ENCODE measurements at places on chromosomes 12 and 14.

- no peak for DNase-seq
Observed at GRCh38 chr14:96637521-96637920, 135.3 kb downstream of the PAPOLA start.

DNA sequence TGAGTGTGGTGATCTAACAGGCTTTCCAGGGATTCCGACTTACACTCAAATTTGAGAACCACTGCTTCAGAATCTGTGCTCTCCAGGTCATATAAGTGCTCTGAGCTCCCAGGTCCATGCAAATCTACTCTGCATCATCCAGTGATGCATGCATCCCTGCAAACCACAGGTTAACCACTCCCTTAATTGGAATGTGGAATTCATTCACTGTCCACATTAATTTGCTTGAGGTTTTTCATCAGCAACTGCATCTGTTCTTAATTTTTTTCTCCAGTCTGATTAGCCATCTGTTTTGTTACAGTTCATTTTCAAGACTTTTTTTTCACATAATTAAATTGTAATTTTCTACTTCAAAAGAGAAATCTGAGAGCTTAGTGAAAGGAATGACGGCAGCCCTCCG is 43.4 kb upstream of the RIN3 start:
- DNase-seq = no peak

DNA sequence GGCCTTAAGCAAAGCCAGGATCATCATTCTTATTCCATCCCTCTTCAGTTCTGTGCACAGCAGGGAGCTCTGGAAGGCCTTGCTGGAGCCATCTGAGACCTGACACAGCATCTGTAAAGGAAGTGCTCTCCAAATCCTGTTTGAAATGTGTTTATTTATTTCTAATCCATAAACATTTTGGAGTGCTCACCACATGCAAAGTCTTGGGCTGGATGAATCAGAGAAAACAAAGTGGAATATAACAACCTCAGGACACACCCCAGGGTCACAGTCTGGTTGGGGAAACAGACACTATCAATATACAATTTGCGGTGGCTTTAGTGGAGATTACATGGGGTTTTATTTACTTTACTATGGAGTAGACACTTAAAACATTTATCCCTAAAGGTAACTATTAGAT is 54.3 kb downstream of the BMP4 start:
- no peak for DNase-seq

DNA sequence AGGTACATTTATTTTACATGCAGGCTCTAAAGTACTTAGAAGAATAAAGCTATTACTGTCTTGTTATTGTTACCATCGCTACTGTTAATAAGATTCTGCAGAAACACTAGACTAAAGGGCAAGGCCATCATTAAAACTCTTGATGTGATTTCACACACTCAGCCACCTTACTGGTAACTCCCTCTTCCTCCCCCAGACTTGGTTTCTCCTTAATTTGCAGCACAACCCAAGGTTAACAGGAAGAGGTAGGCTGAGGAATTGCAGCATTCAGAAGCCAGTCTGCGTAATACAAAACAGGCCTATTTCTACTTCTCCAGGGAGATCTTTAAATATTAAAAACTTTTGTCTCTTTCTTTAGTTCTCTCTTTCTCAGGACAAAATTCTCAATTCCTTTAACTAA is 210.3 kb downstream of the BTG1 start:
- DNase-seq = no peak

DNA sequence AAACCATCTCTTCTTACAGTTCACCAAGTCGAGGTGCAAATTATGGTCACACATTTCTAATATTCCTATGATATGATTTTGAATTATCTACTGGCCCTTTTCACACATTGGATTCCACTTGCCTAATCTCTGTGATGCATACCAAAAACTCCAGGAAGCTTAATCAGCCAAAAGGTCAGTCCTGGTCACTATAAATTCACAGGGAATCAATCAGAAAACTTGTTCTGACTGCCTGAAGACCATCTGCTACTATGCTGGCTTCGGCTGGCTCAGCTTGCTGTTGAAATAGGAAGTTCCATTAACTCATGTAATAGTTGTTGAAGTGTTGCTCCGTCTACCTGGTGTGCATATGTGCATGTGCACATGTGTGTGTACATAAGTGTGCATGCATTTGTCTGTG is 142.8 kb upstream of the FLRT2 start:
- DNase-seq = no peak

GRCh38 chr12:103930787-103931735 is 851 bp downstream of the HSP90B1 start:
- DNase-seq = peak; percentile 46

DNA sequence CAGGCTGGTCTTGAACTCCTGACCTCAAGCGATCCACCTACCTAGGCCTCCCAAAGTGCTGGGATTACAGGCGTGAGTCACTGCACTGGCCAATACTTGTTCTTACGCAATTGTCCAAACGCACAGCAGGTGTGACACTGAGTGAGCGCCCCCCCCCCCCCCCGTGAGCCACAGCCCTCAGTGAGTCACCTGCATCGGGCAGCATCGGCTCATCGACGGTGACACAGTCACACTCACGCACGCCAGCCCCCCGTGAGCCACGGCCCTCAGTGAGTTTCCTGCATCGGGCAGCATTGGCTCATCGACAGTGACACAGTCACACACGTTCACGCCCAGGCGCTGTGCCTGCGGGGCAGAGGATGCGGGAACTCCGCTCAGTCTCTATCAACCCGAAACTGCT is 42.5 kb downstream of the GALNT9 start:
- no peak for DNase-seq

DNA sequence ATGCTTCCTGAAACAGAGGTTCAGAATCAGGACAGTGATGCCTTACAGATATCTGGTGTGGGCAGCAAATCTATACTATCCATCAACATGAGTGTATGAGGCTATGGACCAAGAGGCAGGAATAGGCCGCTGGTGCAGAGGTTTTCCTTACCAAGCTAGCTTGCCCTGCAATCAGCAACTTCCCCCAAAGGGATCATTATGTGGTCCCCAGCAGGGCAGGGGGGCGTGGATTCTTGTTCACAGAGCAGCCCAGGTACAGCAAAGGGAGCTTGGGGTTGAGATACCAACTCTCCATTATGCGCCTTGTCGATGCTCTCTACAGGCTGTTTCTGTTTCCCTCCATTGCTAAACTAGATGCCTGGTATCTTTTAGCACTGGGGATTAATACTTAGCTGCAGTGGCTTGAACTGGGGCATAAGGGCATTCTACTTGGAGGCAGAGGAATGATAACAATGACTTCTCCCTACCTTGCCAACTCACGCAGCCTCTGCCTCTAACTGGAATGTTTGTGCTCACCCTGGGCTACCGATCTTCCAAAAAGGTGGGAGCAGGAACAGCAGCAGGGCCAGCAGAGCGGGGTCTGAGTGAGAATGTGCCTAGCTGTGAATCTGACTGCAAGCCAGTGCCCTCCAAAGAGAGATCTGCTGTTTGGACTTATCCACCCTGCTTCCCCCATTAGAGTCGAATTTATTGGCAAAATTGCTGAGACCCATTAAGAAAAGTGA is 10.3 kb upstream of the KRT1 start:
- no peak for DNase-seq

GRCh38 chr12:52867642-52868041 is 18.8 kb upstream of the KRT78 start:
- DNase-seq = peak; percentile 38

GRCh38 chr12:87201598-87201997 is 827.6 kb downstream of the C12orf50 start:
- DNase-seq = no peak

- DNase-seq = no peak
Observed at GRCh38 chr12:54364413-54364812, at the start of gene GPR84. Gene GPR84 (minus strand): TSS chr12:54364486. CDS start chr12:54363851, 635 bp downstream.

DNA sequence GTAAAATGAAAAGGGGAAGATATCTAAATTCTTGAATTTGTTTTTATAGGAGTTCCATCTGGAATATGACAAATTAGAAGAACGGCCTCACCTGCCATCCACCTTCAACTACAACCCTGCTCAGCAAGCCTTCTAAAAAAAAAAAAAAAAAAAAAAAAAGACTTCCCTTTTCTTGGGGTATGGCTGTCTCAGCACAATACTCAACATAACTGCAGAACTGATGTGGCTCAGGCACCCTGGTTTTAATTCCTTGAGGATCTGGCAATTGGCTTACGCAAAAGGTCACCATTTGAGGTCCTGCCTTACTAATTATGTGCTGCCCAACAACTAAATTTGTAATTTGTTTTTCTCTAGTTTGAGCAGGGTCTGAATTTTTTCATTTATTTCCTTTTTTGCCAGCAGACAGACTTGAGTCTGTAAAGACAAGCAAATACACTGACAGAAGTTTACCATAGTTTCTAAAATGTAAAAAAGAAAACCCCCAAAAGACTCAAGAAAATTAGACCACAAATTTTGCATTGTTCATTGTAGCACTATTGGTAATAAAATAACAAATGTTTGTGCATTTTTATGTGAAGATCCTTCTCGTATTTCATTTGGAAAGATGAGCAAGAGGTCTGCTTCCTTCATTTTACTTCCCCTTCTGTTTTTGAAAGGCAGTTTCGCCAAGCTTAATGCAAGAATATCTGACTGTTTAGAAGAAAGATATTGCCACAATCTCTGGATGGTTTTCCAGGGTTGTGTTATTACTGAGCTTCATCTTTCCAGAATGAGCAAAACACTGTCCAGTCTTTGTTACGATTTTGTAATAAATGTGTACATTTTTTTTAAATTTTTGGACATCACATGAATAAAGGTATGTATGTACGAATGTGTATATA is 12.1 kb upstream of the KCNMB4 start:
- DNase-seq = no peak

GRCh38 chr12:8636581-8636980 is 23.9 kb upstream of the AICDA start:
- DNase-seq = no peak

DNA sequence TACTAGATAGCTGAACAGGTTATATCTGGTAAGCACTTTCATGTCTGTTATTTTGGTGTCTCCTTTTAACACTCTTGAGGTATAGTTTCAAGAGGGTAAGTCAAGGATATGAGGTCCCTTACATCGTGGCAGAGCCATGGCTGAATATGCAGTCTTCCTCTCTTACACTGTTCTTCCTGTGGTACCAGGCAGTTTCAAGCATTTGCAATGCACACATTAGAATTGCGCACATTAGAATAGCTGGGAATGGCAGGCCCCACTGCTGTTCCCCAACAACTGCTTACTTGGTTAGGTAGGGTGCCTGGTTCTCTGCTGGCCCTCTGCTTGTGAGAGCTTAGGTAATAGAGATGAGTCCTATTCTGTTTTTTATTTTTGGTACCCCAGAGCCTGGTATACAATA is 41.2 kb downstream of the TMTC2 start:
- DNase-seq = no peak

DNA sequence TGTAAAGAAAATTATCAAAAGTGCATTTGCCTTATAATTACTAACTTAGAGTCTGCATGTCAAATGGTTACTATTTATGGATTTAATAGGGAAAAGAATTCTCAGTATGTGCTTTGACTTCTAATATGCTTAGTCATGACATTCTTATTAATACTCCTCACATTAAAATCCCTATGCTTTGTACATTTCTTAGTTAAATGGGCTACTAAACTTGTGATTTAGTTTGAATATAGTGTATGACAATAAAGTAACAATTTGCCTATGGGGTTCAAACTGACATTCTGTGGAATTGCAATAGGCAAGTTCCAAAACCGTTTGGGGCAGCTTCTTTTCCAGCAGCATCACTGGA is 361.9 kb upstream of the TMTC1 start:
- no peak for DNase-seq

GRCh38 chr12:25585021-25585523 is 32.0 kb upstream of the LMNTD1 start:
- peak; percentile 54 for DNase-seq

- no peak for DNase-seq
Observed at GRCh38 chr12:67885375-67886169, 103.7 kb upstream of the IFNG-AS1 start.

- no peak for DNase-seq
Observed at GRCh38 chr14:55973911-55974630, 144.1 kb upstream of the PELI2 start.

DNA sequence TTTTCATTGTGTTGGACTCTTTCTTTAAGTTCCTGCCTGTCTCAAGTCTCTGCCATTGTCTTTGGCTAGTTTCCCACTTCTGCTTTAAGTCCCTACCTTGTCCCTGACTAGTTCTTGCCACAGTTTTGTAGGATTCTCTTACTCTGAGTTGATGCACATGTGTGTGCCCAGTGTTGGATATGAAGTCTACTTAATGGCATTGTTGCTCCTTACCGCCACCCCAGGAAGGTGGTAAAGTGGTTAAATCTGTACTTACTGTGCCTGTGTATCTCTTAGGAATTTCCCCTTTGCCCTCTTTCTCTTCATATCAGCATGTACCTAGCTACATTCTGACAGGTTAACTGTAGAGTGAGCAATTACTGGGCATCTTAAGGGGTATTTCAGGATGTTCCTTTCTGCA is 227.1 kb downstream of the NUBPL start:
- no peak for DNase-seq

DNA sequence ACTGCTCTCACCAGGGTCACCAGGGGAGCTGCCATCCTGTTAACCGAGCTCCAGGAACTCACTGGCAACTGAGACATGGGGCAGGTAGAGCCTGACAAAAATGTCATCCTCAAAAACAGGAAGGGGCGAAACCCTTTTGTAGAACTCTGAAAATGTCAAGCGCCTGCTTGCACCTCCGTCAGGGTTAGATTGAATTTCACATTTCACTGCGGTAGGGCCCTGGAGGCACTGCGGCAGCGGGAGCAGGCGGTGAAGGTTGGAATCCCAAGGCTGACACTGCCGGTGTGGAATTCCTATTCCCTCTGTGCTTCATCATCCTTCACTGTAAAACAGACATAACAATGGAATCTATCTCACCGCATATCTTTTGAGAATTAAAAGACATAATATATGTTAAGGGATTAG is 142.8 kb upstream of the TMCC3 start:
- no peak for DNase-seq

DNA sequence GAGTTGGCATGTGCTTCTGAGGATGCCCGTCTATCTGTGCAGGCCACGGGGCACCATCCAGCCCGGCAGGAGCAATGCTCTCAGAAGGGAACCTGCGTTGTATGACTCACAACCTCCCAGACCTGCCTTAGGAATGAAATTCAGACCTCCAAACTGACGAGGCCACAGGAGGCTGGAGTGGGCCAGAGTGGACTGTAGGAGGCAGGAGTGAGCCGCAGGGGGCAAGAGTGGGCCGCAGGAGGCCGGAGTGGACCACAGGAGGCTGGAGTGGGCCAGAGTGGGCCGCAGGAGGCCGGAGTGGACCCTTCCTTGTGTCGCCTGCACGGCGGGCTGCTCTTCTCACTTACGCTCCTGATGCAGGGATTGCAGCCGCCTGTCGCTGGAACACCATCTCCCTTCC is 11.1 kb upstream of the FBRSL1 start:
- no peak for DNase-seq

- DNase-seq = no peak
Observed at GRCh38 chr12:65696227-65696626, 128.1 kb upstream of the HMGA2 start.
